Fibroblast of lung (primary cell): ENCODE measurements at places on chromosomes 5 and 9.
A peak's percentile ranks its signal among the peaks of the same experiment; 100 is the strongest.

GRCh38 chr5:88304356-88304755 is 35.7 kb upstream of the TMEM161B start:
- DNase-seq = no peak

DNA sequence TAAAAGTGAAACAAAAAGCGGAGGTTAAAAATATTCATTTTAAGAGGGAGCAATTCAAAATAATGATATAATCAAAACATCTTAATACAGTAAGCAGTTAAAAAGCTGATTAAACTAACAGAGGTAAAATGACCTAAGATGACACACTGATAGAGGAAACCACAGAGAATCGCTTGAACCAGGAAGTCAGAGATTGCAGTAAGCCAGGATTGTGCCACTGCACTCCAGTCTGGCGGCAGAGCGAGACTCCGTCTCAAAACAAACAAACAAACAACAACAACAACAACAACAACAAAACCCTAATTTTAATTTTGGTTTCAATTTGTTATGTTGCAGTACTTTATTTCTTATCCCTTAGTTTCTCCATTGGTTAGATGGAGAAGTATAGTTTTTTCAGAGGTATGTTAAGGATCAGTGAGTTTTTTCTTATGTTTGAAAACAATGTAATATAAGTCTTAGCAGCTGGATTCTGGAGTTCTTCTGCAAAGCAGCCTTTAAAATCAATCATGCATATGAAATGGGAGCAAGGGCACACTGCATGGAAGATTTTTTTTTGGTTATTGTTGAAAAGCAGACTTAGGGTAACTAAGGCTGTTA is 58.5 kb downstream of the MLANA start:
- DNase-seq = peak; percentile 24

DNA sequence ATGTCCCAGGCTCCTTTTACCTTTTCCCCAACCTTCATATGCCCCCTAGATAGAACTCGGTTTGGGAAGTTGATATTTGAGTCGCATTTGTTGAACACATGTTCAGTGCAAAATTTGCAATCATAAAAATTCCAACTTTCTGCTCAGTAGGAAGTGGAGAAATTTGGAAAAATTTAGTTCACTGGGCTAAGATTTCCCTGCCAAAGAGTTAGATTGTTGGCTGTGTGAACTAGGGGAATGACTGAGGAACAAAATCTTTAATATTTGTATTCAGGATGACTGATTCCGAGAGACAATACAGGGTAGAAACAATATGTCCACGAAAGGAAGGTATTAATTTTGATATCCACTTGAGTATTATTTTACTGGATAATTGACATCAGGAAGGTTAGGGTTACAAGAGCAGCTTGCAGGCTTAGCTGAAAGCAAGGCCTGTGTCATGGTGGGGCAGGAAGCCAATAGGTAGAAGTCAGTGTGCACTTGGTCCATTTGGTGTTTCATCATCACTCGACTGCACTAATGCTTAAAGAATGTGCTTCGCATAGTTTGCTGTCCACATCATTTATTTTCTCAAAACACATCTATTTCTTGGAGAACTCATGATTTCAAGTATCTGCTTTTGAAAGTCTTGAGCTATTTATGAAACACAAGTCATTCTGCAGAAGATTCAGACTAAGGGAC is 59.4 kb upstream of the GNA14 start:
- DNase-seq = peak; percentile 100

DNA sequence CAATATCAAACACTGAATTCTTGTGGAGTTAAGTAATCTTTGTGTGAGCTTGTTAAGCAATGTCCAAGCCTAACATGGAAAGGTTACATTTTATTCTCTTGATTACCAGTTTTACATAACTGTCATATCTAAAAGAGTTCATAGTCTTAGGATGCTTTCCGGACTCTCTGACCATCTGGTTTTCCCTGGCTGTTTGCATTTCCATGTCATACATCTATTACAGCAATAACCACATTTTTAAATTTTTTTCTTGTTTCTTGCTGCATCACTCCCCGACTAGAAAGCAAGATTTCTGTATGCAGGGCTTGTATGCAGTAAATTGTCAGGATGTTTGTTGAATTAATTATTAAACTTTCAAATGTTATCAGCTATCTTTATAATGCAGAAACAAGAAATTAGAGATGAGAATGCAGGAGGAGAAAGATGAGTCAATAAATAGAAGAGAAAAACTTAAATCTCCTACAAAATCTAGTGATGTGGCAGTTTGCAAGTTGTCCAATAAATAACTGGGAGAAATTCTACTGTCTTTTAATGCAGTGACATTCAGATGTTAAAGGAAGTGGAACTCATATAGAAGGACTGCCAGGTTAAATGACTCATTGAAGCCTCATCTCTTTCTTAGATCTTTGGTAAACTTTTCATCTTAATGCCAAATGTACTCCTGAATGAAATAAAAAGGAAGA is 179.6 kb upstream of the SGCD start:
- peak; percentile 77 for DNase-seq

GRCh38 chr9:15069106-15069505 is 158.9 kb upstream of the FREM1 start:
- DNase-seq = no peak

DNA sequence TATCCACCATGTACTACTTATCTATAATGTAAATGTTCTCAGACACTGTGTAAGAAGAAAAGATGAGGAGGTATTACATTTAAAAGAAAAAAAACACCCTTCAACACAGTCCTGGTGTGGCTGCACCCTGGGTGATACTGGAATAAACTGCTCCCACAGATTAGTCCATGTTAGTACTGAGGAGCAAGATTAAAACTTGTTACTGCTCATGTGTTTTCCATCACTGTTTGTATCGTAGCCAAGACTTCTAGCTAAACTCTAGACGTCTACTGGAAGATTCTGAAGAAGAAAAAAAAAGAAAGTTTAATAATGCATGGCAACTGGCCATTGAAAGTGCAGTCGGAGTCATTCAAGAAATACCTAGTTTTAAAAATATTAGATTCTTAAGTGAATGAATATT is at the start of gene ASPN:
TSS of gene ASPN (minus strand) at position 178 of the 400 bp plus-strand sequence.
- peak; percentile 76 for DNase-seq

DNA sequence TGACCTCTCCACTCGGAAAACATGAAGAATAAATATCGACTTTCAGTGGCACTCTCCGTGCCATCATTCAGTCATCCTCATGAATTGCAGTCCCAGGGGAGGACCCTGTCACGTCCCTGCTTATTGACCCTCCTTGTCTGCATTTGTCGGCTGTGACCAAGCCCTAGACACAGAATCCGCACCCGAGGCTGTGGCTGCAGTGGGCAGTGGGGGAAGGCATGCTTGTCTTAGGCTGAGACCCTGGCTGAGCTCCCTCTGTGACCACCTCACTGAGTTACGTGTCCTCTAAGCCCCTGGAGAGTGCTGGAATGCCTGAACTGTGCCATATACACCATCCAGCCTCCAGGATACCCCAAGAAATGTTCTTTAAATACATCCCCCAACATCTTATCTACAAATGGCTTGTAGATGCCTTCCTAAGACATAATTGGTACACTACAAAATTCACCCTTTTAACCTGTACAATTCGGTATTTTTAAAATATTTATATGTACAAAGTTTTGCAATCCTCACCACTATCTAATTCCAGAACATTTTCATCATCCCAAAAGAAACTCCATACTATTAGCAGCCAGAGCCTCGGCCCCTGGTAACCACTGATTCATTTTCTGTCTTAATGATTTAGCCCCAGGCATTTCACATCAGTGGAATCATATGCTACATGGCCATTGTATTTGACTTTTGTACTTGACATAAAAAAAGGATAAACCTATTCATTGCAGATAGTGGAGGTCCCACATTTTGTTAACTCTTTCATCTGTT is 80.8 kb upstream of the ICE1 start:
- DNase-seq = peak; percentile 70

DNA sequence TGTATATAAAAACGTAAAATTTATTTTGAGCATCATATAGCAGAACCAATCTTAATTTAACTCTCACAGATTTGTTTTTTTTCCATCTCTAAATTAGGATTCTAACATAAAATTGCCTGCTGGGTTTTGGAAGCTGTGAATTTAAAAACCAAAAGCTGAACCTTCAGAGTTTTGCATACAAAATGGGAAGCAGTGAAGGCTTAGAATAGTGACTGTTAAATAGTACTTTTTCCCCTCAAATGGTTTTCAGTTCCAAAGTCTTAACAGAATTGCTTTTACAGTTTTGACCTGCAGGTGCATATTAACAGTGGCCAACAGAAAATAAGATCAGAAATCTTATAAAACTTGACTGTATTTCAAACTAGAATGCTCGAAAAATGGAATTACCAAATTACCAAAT is 55.1 kb upstream of the LVRN start:
- no peak for DNase-seq

DNA sequence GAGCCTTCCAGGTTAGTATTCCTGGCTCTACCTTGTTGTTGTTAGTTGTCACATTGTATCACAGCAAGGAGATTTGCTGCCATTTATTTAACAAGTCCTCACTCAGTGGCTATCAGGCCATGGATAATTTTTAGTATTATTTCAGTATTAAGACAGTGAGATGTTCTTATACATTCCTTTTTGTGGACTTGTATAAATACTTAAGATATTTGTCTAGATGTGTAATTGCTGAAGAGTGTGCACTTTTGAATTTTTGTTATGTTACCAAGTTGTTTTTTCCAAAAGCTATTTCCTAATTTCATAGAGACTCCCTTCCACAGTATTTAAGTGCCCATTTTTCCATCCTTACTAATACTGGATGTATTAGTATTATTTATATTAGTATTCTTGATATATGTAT is 22.0 kb downstream of the SLC36A1 start:
- DNase-seq = peak; percentile 19

- DNase-seq = no peak
Measured at GRCh38 chr5:122400938-122401337, 88.9 kb downstream of the SNCAIP start.

DNA sequence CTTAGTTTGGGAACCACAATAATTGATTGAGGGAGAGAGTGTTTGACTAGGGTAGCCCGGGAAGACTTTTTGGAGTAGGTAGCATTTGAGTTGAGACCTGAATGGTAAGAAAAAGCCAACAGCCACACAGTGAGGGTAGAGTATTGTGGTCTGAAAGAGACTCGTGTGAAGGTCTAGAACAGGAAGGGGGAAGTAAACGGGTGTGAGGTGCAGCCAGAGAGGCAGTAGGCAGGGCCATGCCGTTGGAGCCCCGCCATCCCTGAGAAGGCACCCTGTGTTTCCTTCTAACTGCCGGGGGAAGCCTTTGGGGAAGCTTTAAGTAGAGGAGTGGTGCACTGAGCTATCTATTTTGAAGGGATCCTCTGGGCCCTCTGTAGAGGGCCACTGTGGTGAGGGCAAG is 3.5 kb upstream of the F2RL2 start:
- no peak for DNase-seq

GRCh38 chr5:116299746-116300640 is 215.2 kb downstream of the COMMD10 start:
- DNase-seq = no peak

DNA sequence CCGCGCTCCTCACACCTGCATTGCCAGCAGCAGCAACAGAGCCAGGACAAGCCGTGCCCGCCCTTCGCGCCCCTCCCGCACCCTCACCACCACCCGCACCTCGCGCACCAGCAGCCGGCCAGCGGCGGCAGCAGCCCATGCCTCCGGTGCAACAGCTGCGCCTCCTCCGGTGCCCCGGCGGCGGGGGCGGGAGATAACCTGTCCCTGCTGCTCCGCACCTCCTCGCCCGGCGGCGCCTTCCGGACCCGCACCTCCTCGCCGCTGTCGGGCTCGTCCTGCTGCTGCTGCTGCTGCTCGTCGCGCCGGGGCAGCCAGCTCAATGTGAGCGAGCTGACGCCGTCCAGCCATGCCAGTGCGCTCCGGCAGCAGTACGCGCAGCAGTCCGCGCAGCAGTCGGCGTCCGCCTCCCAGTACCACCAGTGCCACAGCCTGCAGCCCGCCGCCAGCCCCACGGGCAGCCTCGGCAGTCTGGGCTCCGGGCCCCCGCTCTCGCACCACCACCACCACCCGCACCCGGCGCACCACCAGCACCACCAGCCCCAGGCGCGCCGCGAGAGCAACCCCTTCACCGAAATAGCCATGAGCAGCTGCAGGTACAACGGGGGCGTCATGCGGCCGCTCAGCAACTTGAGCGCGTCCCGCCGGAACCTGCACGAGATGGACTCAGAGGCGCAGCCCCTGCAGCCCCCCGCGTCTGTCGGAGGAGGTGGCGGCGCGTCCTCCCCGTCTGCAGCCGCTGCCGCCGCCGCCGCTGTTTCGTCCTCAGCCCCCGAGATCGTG is 517 bp downstream of the KCNN2 start:
- DNase-seq = peak; percentile 46

DNA sequence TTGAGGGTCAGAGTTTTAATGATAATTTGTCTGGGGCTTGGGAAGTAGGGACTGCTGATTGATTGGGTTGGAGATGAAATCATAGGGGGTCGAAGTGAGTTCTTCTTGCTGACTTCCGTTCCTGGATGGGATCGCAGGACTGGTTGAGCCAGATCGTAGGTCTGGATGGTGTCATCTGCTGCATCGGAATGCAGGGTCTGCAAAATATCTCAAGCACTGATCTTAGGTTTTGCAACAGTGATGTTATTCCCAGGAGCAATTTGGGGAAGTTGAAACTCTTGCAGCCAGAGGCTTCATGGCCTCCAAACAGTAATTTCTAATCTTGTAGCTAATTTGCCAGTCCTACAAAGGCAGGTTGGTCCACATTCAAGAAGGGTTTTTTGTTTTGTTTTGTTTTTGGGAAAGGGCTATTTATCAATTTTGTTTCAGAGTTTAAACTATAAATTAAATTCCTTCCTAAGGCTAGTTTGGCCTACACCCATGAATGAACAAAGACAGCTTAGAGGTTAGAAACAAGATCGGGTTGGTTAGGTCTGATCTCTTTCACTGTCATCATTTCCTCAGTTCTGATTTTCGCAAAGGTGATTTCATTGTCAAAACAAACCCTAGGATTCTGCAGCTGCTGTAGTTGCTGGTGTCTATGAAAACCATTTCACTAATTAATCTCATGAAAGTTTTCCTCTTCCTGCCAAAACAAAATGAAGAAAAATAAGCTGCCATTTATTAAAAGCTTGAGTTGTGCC is 388.0 kb downstream of the TMEM232 start:
- no peak for DNase-seq

DNA sequence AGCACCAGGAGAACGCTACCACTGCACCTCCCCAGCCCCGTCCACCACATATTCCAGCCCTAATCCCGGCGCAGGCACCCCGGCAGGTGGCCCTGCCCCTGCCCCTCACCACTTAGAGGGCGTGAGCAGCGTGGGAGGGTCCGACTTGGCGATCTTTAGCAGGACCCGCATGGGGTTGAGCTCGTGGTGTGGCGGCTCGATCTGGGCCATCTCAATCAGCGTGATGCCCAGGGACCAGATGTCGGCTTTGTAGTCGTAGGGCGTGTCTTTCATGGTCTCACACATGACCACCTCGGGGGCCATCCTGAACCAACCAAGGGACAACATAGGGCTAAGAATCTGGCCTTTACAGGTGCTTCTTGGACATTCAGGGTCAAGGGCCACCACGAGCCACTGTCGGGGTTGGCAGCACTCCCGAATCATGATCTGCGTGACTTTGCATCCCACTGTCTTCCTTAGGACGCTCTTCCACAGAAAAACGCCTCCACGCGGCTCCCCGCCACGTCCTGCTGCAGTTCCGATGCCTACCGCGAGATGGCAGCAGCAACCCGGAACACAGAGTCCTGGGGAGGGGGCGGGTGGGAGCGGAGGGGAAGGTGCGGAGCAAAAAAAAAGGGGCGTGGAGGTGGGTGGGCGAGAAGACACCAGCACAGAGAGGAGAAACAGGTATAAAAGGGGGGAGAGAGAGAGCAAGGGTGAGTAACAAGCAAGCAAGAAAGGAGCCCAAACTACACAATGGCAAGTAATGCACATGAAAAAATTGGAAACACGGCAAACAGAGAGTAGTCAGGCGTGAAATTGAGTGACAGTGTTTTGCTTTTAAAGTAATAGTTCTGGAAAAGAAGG is 81.3 kb downstream of the STK10 start:
- no peak for DNase-seq
